ENCODE measurements at places on chromosomes 16 and 17.

GRCh38 chr16:71945616-71946015 is 50.3 kb downstream of the IST1 start:
- no peaks in the 10 kb centered on the region for H3K36me3 ChIP-seq
- DNase-seq, result no peak
- H3K4me3 ChIP-seq, result no peak overlapping the region
- no peaks in the 10 kb centered on the region for H3K4me1 ChIP-seq
- no peak overlapping the region for H3K27ac ChIP-seq

DNA sequence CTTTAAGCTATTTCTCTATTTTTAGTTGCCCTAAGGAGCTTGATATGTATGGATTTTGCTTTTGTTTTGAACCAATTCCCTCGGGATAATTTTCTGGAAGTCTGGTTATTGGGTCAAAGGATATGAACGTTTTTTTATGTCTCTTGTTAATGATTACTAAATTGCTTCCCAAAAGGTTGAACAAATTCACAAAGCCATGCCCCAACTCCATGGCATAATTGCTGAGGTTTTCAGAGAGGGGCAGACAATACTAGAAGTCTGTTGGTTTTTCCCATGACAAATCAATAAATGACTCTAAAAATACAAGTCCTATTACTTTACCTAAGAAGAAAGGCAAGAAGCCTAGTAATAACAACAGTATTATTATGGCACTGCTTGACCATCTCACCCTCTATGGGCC is 11.4 kb upstream of the AKAP1 start:
- H3K4me3 ChIP-seq, result no peak overlapping the region
- H3K27me3 ChIP-seq, result no peaks in the 10 kb centered on the region
- no peaks in the 10 kb centered on the region for H3K4me1 ChIP-seq
- no peaks in the 10 kb centered on the region for H3K36me3 ChIP-seq
- no peak for DNase-seq
- no peak overlapping the region for H3K27ac ChIP-seq

DNA sequence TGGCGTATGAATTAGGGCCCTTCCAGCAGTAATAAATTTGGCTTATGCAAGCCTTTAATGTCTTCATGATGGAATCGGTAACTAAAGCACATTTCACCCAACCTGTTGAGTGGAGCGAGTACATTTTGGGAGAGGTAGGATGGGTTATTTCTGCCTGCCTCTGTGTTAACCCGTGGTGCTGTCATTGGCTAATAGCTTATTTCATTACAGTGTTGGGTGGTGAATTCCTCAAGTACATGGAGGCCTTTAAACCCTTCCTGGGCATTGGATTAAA is 17.8 kb upstream of the TBKBP1 start:
- no peaks in the 10 kb centered on the region for H3K4me1 ChIP-seq
- peaks cover 96% of the 10 kb centered on the region for H3K36me3 ChIP-seq
- no peak overlapping the region for H3K4me3 ChIP-seq
- no peaks in the 10 kb centered on the region for H3K27me3 ChIP-seq

DNA sequence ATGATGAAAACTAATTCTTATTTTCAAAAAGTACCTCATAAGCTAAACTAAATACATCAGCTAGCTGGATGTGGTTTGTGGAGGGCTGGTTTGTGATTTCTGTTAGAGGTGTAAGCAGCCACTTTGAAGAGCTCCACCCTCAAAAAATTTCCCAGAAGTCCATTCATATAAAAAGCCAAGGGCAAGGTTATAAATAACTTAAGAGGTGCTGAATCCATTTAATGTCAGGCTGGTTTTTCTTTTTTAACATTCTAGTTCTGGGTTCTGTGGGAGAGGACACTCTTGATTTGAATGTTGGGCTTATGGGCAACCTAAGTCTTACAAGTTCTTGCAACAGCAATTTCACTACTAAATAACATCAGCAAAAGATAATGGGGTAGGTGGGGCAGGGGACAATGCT is 3.4 kb upstream of the WIPI1 start:
- DNase-seq, result no peak
- peaks cover 41% of the 10 kb centered on the region for H3K4me1 ChIP-seq
- peak overlapping the region; percentile 58 for H3K27ac ChIP-seq
- no peaks in the 10 kb centered on the region for H3K27me3 ChIP-seq
- H3K36me3 ChIP-seq, result no peaks in the 10 kb centered on the region
- H3K4me3 ChIP-seq, result no peak overlapping the region

GRCh38 chr17:42141382-42141781 is 13.4 kb downstream of the RAB5C start:
- no peak for DNase-seq
- H3K27me3 ChIP-seq, result no peaks in the 10 kb centered on the region
- no peak overlapping the region for H3K27ac ChIP-seq
- H3K4me1 ChIP-seq, result no peaks in the 10 kb centered on the region
- H3K4me3 ChIP-seq, result no peak overlapping the region

- H3K27ac ChIP-seq, result no peak overlapping the region
- no peak for DNase-seq
- no peaks in the 10 kb centered on the region for H3K27me3 ChIP-seq
- no peaks in the 10 kb centered on the region for H3K4me1 ChIP-seq
- H3K36me3 ChIP-seq, result no peaks in the 10 kb centered on the region
- H3K4me3 ChIP-seq, result no peak overlapping the region
Observed at GRCh38 chr17:1590029-1590746, 27.6 kb upstream of the PITPNA start.

GRCh38 chr16:86354641-86355513 is 155.4 kb upstream of the FOXF1 start:
- no peaks in the 10 kb centered on the region for H3K27me3 ChIP-seq
- no peaks in the 10 kb centered on the region for H3K4me1 ChIP-seq
- H3K36me3 ChIP-seq, result no peaks in the 10 kb centered on the region
- H3K27ac ChIP-seq, result no peak overlapping the region
- H3K4me3 ChIP-seq, result no peak overlapping the region

DNA sequence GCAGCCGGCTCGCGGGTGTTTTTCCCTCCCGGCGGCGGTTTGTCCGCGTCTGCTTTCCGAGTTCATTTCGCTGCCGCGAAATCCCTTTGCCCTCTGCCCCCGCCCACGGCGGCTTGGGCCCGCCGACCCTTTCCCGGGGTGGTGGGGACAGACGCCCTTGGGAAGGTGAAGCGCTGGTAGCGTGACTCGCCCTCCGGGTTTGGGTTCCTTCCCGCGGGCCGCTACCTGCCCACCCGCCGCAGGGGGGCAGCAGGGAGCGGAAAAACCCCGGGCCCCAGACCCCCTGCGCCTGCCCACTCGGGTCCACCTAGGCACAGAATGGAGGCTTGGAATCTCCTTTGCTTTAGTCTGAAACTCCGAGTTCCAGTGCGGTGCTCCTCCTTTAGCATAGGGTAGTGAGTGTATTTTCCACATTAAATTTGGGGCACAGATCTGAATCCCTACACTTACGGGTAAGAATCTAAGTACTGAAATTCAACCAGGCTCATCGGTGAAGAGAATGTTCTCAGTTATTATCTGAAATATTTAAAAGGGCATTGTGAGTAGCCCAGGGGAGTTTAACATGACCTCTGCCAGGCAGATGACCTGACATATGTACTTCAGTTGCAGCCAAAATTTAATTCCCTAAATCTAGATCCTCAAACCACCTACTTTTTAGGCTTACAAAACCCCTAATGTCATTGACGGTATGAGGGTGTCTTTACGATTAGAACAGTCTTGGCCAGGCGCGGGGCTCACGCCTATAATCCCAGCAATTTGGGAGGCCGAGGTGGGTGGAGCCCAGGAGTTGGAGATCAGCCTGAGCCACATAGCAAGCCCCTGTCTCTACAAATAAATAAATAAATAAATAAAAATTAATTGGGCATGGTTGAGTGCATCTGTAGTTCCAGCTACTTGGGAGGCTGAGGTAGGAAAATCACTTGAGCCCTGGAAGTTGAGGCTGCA is 1.0 kb downstream of the NME2 start:
- H3K4me1 ChIP-seq, result no peaks in the 10 kb centered on the region
- H3K36me3 ChIP-seq, result peaks cover 18% of the 10 kb centered on the region
- H3K27ac ChIP-seq, result peak overlapping the region; percentile 68
- H3K4me3 ChIP-seq, result peak overlapping the region; percentile 77
- DNase-seq, result peak; percentile 26

GRCh38 chr17:40448213-40448638 is 5.0 kb downstream of the IGFBP4 start:
- no peaks in the 10 kb centered on the region for H3K27me3 ChIP-seq
- H3K4me1 ChIP-seq, result peaks cover 17% of the 10 kb centered on the region
- H3K27ac ChIP-seq, result no peak overlapping the region
- H3K36me3 ChIP-seq, result no peaks in the 10 kb centered on the region
- H3K4me3 ChIP-seq, result no peak overlapping the region

Measured in effector memory CD4-positive, alpha-beta T cell (primary cell).